ENCODE measurements at places on chromosomes 1 and 21.

GRCh38 chr21:34279883-34280282 lies 83.9 kb upstream of the KCNE2 start:
- no peak for DNase-seq

GRCh38 chr1:156910309-156910782 lies 10.1 kb upstream of the LRRC71 start:
- peak; percentile 65 for DNase-seq

- DNase-seq: no peak
Measured at GRCh38 chr1:16181887-16182719, 26.2 kb upstream of the EPHA2 start.

DNA sequence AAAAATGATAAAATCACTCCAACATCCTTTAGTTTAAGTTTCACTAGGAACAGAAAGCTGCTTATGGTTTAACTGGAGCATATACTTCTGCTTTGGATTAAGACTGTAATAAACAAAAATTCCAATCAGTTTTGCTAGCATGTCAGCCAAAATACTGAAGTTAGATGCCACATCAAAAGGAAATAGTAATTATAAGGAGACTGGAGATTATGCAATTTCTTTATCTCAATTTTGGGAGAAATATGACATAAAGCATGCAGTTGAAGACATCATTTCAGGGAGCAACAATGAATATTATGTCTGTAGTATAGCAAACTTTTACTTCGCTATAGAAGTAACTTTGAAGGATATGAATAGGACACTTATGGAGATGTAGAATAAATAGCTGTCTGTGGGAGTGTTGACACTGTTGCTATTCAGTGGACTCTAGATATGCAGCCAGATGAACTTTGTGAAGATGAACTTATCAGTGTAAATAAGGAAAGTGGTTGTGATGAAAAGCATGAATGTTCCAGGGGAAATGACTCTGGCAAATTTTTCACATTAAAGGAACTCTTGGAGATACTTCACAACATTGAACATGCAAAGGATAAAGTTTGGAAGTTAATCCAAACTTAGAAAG lies 107.8 kb downstream of the RABGAP1L start:
- DNase-seq: no peak

DNA sequence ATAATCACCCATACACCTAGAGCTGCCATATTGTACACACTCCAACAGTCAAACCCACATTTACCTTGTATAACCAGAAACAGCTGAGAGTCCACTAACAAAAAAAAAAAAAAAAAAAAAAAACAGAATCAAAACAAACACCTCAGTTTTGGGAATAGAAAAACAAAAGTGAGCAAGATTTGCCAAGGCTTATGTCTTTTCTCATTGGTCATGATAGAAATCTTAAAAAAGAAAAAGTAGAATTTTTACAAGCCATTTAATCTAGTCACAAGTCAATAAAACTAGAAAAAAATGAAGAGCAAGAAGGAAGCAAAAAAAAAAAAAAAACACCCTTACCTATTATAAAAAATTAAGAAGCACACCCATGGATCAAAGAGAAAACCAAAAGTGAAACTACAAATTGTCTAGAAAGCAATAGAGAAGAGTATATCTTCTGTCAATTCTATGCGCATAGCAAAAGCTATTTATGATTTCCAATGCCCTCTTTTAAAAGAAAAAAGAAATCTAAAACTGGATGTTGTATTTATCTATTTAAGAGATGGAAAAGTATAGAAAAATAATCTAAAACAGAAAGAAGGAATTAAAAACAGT lies 113.2 kb upstream of the GALNT2 start:
- DNase-seq: no peak

- no peak for DNase-seq
Measured at GRCh38 chr1:27849951-27850350, 19.4 kb downstream of the PPP1R8 start.

DNA sequence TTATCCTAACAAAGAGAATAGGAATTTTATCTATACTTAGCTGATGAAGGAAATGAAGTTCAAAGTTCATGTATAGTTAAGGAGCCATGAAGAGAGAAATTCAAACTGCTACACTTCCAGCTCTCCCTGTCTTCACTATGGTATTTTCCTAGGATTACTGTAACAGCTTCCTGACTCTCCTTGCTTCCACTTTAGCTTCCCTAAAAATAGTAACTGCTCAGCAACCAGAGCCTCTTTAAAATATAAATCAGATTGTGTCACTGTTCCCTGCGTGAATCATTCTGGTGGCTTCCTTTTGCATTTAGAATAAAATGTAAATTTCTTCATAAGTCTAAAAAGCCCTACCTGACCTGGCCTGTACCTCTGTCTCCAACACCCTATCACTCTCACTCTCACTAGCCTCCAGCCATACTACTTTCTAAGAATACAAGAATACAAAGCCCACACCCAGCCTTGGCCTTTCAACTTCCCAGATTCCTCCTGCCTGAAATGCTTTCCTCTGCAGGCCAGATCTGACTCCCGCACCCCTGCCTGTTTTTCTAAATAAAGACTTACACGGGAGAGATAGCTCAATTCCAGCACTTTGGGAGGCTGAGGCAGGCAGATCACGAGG lies 30.5 kb downstream of the OR10J1 start:
- DNase-seq: no peak

DNA sequence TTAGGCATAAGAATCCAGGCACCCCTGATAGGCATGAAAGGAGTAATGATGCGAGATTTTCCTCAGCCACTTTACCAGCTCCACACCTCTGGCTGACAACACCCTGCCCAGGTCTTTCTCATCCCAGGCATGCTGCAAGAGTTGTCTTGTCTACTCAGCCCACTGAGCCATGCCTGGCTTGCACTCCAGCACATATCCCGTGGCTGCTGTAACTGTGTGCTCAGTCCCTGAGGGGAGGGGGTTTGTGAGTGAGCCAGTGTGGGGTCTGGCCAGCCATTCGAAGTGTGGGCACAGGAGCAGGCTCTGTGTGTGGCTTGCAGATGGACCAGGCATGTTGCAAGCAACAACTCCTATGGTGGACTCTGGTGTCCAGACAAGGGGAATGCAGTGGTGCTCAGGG lies 529.6 kb downstream of the ADGRL2 start:
- DNase-seq: no peak

DNA sequence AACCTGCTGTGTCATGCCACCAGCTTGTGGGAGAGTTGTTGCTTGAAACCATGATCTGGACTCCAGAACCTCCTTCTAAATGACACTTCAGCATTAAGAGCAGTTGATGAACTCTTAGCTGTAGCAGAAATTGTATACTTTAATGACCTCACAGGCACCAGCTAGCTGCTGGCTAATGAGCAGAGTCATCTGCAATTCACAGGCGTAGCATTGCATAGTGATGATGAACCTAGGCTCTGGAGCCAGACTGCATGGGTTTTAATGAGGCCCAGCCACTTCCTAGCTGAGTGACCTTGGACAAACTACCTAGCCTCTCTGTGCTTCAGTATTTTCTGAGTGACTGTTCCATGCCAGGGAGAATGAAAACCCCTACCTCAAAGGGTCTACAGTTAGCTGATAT lies 407.1 kb downstream of the LMO4 start:
- DNase-seq: no peak

- DNase-seq: no peak
Measured at GRCh38 chr1:172494166-172494565, 38.8 kb upstream of the SUCO start.

DNA sequence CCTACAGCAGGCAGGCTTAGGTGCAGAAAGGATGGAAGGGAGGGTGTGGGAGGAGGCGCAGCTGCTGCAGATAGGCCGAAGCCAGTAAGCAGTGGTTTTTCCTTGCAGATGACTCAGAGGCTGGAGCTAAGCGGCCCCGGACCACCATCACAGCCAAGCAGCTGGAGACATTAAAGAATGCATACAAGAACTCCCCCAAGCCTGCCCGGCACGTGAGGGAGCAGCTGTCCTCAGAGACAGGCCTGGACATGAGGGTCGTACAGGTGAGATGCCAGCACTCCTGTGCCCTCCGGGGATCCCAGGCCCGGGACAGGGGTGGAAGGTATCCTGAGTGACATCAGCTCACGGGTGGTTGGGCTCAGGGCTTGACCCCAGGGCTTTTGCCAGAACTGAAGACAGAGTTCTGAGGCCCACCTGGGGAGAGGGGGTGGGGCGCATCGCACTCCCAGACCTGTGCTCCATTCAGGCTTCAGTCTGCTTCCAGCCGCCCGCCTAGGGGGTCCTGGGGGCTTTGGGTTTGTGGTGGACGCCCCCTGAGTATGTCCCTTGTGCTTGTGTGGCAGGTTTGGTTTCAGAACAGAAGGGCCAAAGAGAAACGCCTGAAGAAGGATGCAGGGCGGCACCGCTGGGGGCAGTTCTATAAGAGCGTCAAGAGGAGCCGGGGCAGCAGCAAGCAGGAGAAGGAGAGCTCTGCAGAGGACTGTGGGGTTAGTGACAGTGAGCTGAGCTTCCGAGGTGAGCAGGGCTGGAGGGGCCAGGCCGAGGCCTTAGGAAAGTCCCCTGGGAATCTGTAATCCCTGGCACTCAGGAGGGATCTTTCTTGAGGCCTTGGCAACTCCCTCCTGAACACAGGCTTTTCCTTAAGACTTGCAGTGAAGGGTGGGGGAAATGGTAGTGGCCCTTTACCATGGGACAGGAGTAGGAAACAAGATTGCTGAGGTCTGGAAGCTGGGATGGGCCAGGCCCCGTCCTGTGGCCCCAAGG lies 41.5 kb downstream of the LHX4 start:
- no peak for DNase-seq

DNA sequence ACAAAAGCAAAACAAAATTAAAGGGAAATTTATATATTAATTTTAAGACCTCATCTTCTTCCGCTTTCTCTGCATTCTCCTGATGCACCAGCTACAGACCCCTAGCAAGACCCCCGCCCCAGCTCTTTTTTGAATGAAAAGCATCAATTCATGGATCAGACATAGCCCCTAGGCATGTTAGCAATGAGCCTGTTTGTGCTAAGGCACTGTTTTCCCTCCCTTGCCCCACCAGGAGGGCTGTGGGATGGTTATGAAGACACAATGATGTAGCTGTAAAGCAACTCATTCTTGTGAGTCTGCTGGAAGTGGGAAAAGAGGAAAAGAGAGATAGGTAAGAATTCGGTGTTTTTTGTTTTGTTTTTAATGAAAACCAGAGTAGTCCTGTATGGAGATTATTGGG lies 88.5 kb upstream of the ZBTB18 start:
- DNase-seq: no peak

GRCh38 chr1:26089125-26089524 lies 21.7 kb upstream of the TRIM63 start:
- no peak for DNase-seq

DNA sequence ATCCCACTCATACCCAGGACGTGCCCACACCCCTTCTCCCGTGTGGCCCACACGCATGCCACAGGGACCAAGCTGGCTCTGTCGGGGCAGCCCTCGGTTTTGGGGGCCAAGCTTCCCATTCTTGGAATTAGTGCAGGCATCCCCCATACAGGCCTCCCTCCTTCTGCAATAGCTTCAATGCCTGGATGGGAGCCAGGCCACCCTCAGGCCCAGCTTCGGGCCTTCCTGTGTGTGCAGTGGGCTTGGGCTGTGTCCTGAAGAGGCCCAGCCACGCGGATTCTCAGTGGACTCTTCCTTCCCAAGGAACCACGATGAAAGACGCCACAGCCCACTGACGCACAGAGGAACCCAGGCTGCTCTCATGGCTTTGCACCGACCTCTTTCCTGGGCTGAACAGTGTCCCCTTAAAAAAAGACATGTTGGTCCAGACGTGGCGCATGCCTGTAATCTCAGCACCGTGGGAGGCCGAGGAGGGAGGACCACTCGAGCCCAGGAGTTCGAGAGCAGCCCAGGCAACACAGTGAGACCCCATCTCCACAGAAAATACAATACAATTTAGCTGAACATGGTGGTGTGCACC lies 3.4 kb downstream of the KRTAP10-11 start:
- DNase-seq: no peak

DNA sequence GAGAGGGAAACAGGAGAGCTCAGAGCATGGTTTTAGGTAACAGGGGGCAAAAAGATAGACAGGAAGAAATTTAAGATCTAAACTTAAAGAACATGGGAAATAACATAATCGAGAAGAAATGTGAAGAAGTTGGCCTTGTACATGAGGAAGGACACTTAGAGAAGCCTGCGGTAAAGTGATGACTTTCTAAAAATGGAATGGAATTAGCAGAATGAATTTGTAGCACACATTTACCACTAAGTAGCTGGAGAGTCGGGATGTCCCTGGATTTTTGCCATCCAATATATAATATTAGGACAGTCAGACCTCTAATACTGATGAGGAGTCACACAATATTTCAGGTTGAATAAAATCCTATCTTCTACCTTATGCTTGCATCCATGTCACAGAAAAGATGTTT lies 77.7 kb upstream of the C1orf87 start:
- DNase-seq: no peak

DNA sequence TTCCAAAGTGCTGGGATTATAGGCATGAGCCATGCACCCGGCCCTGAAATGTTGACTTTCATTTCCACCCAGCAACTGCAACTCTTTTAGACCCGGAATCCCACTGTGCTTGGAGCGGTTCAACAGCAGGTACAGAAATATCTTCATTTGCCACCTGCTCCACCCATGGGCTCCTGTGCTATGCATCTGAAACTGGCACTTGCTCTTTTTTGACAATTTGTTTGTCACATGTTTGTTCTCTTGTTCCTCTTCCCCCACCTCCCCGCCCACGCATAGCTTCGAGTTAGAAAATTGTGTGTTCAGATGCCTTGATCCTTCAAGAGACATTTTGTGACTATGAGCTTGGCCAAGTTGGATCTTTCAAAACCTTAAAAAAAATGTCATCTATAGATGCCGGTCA lies 2.4 kb upstream of the IFNLR1 start:
- DNase-seq: peak; percentile 41
